ENCODE measurements at places on chromosomes 2 and 18.

DNA sequence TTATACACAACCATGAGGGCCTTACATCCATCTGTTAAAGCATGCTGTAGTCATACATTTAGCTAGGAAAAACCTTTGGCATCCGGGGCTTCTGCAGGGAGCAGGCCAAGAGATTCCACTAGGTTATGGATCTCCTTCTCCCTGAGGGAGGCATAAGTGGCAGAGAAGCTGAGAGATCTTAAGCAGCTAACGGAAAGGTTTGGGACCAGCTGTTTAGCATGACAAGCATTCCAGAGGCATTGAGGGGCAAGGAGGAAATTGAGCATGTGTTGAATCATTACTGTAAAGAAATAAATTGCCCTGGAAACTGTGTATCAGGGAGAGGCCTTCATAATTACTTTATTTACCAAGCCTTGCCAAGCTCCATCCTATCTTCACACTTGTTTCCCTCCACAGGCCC is 643.1 kb downstream of the CNTNAP5 start:
- no peak for DNase-seq

GRCh38 chr2:3209258-3209657 is 168.4 kb downstream of the EIPR1 start:
- DNase-seq, result no peak

GRCh38 chr18:58097907-58098166 is 53.8 kb downstream of the NEDD4L start:
- DNase-seq, result no peak

DNA sequence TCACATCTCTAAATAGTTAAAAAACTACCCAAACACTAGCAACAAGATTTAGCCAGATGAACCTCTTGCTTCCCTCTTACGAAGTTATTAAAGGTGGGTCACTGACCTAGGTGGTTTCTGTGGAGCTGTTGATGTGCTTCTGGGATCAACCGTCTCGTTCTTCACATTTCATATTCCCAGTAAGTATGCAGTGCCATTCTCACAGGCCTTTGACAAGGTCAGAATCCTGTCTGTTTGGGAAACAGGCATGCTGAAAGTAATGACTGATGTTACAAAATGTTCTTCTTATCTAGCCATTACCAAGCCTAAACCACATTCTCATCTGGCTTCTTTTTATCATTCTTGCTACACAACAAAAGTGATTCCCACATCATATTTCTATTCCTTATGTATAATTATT is 70.3 kb downstream of the WDR7 start:
- no peak for DNase-seq

GRCh38 chr2:23745068-23745725 is 181.7 kb downstream of the ATAD2B start:
- no peak for DNase-seq

GRCh38 chr2:102025016-102025501 is 33.3 kb downstream of the IL1R2 start:
- DNase-seq, result no peak

- DNase-seq, result peak; percentile 16
These were observed 139.9 kb upstream of the MAPRE2 start for GRCh38 chr18:34901299-34901698.

GRCh38 chr2:223147431-223147830 is 95.4 kb downstream of the KCNE4 start:
- no peak for DNase-seq

GRCh38 chr2:53422979-53423378 is 344.6 kb upstream of the CHAC2 start:
- DNase-seq, result peak; percentile 67

All from Kasumi-1 (cell line).